ENCODE measurements at places on chromosomes 2 and 18.

GRCh38 chr2:159163930-159164329 lies 122.6 kb downstream of the WDSUB1 start:
- DNase-seq: no peak

- no peak for DNase-seq
Observed at GRCh38 chr2:7025082-7025481, 107.9 kb downstream of the RNF144A start.

GRCh38 chr2:234305846-234306245 lies 191.0 kb downstream of the ARL4C start:
- DNase-seq: no peak

- no peak for DNase-seq
Observed at GRCh38 chr2:175808858-175809257, 193.2 kb downstream of the LNPK start.

- DNase-seq: no peak
Observed at GRCh38 chr2:39065616-39066015, 55.2 kb downstream of the SOS1 start.

DNA sequence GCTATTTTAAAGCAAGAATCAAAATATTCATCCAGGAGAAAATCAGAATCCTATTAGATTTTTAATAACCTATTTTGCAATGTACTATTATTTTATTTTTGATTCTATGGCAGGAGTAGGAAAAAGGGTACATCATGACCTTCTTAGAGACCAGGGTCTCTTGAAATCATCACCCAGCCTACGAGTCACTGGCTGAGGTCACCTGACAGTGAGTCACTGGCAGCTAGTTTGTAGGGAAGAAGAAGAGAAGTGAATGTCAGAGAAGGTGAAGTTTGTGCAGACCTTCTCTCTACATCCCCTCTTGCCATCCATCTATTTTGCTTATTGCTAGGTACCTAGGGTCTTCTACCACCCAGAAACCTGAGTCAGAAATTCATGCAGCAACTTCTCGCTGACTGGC lies 144.2 kb downstream of the ALK start:
- DNase-seq: peak; percentile 3

DNA sequence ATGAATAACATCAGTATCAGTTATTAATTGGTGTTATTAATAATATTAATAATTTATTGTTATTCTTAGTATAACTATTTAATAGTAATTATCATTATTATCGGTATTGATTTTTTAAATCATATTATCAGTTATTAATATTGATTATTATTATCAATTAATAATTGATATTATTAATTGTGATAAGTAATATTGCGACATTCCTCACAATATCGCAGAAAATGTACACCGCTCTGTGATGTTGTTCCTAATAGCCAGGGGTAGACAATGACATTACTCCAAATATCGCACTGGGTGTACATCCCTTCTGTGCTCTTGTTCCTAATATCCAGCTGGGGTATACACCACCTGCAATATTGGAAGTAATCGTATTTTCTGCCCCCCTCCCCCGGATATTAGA lies 23.3 kb upstream of the NAGK start:
- no peak for DNase-seq

GRCh38 chr2:194155431-194155830 lies 1501.6 kb upstream of the SLC39A10 start:
- no peak for DNase-seq

DNA sequence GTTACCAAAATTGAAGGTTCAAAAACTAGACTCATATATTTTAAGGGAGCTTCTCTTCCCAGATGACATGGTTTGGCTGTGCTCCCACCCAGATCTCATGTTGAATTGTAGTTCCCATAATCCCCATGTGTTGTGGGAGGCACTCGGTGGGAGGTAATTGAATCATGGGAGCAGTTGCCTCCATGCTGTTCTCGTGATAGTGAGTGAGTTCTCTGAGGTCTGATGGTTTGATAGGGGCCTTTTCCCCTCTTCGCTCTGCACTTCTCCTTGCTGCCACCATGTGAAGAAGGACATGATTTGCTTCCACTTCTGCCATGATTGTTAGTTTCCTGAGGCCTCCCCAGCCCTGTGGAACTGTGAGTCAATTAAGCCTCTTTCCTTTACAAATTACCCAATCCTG lies 140.1 kb downstream of the MAIP1 start:
- no peak for DNase-seq

DNA sequence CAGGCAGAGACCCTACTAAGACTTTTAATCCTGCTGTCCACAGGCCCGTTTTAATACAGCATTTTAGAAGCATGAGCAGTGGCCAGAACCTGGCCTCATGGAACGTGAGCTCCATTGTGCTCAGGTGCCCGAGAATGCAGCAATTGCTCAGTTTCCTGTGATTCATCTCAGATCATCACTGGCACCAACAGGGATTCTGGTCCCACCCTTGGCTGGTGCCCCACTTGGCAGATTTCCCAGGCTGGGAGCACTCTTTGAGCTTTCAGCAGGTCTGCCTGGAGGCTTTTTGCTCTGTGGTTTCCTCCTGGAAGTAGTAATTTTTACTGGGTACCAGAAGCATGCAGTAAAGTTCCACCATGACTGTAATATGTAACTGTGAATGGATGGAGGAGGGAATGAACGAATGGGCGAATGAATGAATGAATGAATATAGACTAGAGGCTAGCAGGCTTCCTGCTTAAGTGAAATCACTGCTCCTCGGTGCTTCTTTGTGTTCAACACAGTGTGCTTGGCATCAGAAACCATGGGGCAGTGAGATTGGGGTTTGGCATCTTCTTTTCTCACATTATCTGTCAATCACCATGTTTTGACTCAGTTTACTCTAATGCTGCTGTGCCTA lies 312.9 kb downstream of the PRKCE start:
- peak; percentile 67 for DNase-seq

DNA sequence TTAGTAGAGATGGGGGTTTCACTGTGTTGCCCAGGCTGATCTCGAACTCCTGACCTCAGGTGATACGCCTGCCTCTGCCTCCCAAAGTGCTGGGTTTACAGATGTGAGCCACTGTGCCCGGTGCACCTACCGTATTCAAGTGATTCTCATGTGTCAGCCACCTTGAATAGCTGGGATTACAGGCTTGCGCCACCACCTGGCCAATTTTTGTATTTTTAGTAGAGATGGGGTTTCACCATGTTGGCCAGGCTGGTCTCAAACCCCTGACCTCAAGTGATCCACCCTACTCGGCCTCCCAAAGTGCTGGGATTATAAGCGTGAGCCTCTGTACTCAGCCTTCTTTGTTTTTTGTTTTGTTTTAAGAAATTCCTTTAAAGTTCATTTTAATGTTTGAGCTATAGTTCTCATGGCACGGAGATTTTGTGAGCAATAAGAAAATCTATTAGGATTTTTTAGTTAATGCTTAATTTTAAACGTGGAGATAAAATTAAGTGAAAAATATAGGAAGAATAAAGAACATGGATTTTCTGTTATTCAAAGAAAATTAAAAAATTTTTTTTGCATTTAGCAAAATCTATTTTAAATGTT lies 242.6 kb downstream of the PHLPP1 start:
- DNase-seq: peak; percentile 38

- peak; percentile 51 for DNase-seq
Observed at GRCh38 chr18:76720683-76721082, 101.7 kb upstream of the ZNF236 start.

DNA sequence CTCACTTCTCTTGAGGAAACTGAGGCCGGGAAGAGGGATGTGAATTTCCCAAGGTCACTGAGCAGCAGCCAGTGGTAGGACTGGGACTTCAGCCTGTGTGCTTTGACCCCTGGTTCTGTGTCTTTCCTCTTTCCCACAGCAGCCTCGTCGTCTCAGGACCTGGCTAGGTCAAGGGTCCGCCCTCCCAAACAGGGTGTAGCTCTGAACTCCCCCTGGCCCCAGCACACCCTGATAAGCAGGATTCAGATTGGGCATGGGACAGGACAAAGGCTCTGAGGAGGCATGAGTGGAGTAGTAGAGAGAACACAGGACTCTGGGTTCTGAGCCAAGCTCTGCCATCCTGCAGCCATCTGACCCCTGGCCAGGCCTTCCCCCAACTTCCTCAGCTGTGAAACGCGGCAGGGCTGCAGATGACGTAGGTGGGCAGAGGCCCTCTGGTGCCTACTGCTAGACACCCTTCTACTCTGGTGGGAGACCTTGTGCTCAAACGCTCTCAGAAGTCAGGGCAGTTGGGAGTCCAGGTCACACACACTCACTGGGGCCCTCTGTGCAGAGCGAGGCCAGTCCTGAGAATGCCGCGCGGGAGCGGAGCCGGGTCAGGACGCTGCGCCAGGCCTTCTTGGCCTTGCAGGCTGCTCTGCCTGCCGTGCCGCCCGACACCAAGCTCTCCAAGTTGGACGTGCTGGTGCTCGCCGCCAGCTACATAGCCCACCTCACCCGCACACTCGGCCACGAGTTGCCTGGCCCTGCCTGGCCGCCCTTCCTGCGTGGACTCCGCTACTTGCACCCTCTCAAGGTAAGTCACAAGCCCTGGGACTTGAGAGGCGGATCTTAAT lies 984 bp downstream of the TCF23 start:
- DNase-seq: no peak

DNA sequence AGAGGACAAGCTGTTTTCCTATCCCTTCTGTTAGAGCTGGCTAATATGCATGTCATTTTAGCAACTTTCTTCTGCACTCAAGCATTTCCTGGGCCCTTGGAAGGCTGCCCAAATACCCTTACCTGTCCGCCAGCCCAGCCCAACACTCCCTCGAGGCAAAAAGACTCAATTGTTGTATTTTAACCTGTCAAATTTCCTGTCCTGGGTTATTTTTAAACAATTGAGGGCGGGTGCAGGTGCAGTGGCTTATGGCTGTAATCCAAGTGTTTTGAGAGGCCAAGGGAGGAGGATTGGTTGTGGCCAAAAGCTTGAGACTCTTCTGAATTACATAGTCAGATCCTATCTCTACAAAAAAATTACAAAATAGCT lies 125.0 kb upstream of the ARHGAP28 start:
- no peak for DNase-seq

- no peak for DNase-seq
Observed at GRCh38 chr2:199206536-199206935, 251.2 kb downstream of the SATB2 start.

GRCh38 chr2:165373278-165374010 lies 96.1 kb upstream of the CSRNP3 start:
- no peak for DNase-seq

- DNase-seq: peak; percentile 85
Observed at GRCh38 chr2:43484323-43484930, 111.4 kb downstream of the THADA start.

GRCh38 chr18:67913040-67913439 lies 396.5 kb upstream of the DSEL start:
- no peak for DNase-seq

DNA sequence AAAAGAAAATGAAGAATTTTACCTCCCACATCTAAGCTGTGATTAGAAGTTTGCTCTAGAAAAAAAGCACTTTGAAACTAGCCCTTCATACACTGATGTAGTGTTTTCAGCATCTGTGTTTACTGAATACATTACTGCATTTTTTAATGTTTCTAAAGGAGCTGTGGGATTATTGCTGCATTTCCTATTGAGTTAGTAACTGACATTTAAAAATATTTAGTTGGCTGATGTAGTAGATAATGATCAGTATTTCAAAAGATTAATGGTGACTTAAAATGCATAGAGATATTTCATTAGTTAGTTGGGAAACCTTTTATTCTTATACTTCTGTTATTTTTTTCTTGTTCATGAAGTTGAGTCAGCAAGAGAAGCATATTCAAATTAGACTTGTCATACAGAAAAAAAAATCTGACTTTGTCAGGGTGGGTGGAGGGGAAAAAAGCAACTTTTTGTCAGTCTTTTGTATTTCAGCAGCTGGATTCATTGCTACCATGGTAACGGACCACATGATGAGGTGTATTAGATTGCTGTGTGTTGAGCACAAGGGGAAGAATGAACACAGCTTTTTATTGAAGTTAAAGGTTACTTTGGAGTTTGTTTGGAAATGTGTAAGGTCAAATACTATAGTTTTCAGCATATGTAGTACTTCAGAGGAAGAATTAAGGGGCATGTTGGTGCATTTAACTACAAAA lies at the start of gene DTNA:
TSS of gene DTNA (plus strand) at position 549 of the 692 bp plus-strand sequence. CDS start 45,679 bp downstream, outside the sequence.
- DNase-seq: peak; percentile 96

DNA sequence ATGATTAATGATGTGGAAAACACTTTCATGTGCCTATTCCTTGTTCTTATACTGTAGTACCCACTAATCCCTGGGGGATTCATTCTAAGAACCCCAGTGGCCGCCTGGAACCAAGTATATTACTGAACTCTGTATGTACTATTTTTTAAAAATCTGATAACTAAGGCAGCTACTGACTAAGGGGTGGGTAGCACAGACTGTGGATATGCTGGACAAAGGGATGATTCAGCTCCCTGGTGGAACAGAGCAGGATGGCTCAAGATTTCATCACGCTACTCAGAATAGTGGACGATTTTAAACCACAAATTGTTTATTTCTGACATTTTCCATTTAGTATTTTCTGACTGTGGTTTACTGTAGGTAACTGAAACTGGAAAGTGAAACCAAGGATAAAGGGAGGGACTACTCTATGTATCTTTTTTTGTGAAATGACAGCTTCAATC lies 41.8 kb upstream of the CDC42EP3 start:
- peak; percentile 97 for DNase-seq
